GM23248 (cell line): ENCODE measurements at places on chromosomes 2 and 18.

- peak; percentile 96 for DNase-seq
Measured at GRCh38 chr18:76565238-76566173, 70.5 kb upstream of the ZNF516 start.

- DNase-seq = peak; percentile 89
Measured at GRCh38 chr2:9538000-9538507, 17.6 kb downstream of the ADAM17 start.

DNA sequence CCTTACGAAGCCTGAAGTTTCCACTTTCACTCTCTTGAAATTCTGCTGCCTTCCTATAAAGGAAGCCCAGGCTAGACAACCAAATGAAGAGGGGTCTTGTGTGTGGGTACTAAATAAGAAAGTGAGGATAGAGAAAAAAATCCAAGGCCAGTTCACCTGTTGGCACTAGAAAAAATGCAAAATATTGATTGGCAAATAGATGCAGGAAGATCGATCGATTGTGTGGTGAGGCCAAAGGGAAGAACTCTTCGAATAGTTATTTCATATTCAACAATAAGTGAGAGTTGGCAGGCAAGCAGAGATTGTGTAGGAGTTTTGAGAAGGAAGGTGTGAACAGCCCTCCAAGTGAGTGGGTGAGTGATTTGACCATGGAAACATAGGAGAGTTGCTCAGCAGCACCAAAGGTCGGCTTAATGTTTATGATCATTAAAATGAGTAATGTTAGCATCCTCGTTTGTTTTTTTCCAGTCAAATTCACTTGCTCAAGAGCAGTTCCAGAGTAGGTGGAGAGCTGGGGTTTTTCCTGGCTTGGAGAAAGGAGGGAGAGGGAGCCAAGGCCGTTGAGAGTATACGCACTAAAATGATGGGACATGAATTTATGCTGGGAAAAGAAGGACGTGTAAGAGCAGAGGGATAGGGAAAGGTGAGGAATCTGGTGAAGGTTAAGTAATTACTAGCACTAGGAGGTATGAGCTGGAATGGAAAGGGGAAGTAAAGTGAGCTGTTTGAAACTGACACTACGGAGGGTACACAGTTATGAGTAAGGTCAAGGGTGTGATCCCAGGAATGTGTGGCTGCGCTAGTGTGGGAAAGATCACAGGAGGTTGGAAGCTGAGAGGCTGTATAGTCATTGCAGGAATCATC is 1.1 kb upstream of the NAPG start:
- peak; percentile 74 for DNase-seq

DNA sequence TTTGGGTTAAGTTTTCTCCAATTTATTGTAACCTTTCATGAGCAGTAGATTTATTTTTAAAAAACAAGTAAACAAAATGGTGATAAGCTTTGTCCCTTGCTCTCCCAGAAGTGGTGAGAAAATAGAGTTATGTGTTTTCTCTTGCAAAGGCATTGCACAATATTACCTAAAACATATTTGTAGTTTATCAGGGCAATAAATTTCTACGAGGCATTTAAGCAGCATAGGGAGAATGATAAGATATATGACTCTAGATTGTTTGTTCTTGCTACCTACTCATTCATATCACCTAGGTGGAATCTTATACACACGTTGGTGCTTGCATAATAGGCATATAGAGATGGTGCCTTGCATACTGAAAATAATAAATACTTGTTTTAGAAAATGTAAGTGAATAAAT is 201.7 kb downstream of the MYO1B start:
- DNase-seq = no peak

DNA sequence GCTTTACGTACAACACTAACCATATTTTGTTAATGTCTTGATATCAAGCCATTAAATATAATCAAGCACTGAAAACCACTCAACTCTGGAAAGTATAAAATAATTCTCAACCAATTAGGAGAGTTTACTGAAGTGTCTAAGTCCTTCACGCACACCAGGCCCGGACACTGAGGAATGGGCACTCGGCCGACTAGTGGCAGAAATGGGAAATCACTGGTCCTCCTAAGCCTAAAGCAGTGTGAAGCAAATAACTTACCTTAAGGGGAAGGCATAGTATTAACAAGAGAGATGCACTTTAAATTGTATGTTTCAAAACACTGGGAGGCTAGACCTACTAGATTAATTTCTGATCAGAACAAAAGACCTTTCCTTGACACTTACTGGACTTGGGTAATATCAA is 45.7 kb downstream of the FAM210A start:
- DNase-seq = no peak
